Endothelial cell of umbilical vein (primary cell): ENCODE measurements at places on chromosomes 7 and 10. TPM values are rescaled to one million over a fixed set of nuclear protein-coding genes. Genes with fewer than 3 reads are reported as not detected.

Gene OR2A42
- total RNA-seq: not detected in 2 replicates

Gene EPHA1
- not detected in 2 replicates for total RNA-seq

Gene TMEM139
- total RNA-seq: not detected in 2 replicates

Gene PLXNA4
- 10.6 and 20.4 TPM in 2 replicates for total RNA-seq

Gene ASIC3
- 0.69 and 1.4 TPM in 2 replicates for total RNA-seq

Gene TEX47
- not detected in 2 replicates for total RNA-seq

DNA sequence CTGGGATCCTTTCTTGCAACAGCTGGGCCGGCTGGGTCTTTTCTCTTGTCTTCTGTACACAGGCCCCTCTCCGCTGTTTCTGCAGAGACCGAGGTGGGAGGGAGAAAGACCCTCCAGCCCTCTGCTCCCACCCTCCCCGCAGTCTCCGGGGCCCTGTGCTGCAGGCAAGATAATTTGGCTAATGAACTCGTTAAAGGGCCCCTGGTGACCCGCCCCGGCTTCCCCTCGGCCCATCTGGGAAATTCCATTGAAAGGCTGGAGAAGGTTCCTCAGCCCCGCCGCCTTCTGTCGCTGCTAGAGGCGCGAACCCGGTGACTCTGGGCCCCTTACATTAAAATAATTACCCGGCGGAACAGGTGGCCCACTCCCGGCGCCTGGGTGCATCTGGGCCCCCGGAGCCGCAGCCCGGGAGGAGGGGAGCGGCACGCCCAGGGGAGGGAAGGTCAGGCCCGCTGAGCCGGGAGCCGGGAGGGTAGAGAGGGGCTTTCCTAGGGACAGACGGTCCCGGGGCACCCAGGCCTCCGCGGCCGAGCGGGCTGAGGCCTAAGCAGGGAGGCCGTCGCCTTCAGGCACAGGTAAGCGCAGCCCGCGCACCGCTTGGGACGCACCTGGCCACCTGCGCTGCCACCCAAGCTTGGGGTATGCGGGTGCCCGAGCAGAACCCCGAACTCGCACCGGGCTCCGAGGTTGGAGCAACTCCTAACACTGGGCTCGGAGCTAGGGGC, 7.3 kb upstream of the MNX1 start:
- H3K4me1 ChIP-seq: no peaks in the 10 kb centered on the region
- DNase-seq: no peak
- no peak overlapping the region for H3K27ac ChIP-seq
- no peaks in the 10 kb centered on the region for H3K36me3 ChIP-seq

DNA sequence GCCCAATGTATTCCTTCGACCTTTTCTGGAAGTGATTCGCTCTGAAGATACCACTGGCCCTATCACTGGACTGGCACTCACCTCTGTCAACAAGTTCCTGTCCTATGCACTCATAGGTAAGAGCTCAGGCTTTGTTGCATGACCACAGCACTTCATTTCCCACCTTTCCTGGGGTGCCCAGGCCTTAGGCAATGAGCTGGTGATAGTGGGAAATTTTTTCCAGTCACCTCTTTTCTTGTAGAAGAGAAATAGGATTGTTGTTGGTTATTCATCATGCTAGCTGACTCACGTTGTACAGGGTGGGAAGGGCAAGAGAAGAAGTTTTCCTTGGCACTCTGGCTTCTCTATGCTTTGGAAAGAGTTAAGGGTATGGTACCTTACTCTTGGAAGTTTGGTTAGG, 51.4 kb upstream of the NFKB2 start:
- peak overlapping the region; percentile 18 for H3K27ac ChIP-seq
- no peaks in the 10 kb centered on the region for H3K27me3 ChIP-seq
- peaks cover 29% of the 10 kb centered on the region for H3K4me1 ChIP-seq
- peak; percentile 29 for DNase-seq
- no peak overlapping the region for H3K4me3 ChIP-seq
- H3K36me3 ChIP-seq: no peaks in the 10 kb centered on the region

DNA sequence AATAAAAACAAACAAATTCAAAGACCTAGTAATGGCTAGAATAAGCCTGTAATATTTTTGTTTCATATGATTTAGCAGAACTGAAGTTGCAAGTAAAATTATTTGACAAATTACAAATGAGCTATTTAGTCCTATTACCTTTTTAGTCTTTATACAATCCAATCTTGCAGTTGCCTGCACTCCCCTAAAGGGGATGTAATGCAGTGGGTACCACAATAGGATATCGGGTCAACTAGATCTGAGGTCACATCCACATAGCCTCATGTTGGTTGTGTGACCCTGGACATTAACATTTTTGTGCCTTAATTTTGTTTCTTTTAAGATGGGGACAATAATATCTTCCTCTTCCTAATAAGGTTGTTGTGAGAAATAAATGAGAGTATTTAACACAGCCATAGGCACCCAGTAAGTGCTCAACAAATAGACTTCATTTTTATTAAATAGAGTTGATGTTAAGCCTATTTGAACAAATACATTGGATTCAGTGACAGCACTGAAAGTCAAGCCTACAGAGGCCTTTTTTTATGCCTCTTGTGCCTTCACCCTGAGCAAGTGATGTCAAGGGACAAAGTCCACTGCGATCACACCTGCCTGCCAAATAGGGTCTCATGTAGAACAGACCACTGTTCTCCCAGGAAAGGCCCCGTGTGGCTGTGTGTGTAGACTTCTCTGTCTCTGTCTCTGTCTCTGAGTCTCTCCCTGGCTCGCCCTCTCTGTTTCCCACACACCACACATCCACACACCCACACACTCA, 124.8 kb downstream of the EVX1 start:
- H3K27ac ChIP-seq: no peak overlapping the region
- H3K4me1 ChIP-seq: no peaks in the 10 kb centered on the region
- no peaks in the 10 kb centered on the region for H3K36me3 ChIP-seq
- no peak overlapping the region for H3K4me3 ChIP-seq
- no peaks in the 10 kb centered on the region for H3K27me3 ChIP-seq

- H3K27ac ChIP-seq: peak overlapping the region; percentile 80
- peak; percentile 15 for DNase-seq
- no peak overlapping the region for H3K4me3 ChIP-seq
- H3K27me3 ChIP-seq: no peaks in the 10 kb centered on the region
- no peaks in the 10 kb centered on the region for H3K36me3 ChIP-seq
These were observed 27.5 kb downstream of the CTNNA3 start for GRCh38 chr10:67668448-67668847.
